Activated gamma-delta T cell treated with Interleukin-2 at 50 U/mL for 16 hours (primary cell): ENCODE measurements at places on chromosomes 11 and 22.

DNA sequence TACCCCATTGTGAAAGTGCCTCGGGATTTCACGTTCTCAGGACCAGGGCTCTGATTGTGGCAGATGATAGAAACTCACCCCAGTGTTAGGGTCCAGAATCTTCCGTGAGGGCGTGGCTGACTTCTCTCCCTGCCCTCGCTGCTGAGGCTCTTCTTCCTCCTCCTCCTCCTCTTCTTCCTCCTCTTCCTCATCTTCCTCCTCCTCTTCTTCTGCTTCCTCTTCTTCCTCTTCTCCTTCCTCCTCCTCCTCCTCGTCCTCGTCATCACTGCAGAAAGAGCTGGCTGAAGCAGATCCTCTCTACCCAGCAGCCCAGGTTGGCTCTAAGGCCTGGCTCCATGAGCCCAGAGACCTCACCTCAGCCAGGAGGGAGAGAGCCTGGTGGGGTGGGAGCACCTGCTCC lies 13.5 kb upstream of the CHADL start:
- DNase-seq, result no peak

DNA sequence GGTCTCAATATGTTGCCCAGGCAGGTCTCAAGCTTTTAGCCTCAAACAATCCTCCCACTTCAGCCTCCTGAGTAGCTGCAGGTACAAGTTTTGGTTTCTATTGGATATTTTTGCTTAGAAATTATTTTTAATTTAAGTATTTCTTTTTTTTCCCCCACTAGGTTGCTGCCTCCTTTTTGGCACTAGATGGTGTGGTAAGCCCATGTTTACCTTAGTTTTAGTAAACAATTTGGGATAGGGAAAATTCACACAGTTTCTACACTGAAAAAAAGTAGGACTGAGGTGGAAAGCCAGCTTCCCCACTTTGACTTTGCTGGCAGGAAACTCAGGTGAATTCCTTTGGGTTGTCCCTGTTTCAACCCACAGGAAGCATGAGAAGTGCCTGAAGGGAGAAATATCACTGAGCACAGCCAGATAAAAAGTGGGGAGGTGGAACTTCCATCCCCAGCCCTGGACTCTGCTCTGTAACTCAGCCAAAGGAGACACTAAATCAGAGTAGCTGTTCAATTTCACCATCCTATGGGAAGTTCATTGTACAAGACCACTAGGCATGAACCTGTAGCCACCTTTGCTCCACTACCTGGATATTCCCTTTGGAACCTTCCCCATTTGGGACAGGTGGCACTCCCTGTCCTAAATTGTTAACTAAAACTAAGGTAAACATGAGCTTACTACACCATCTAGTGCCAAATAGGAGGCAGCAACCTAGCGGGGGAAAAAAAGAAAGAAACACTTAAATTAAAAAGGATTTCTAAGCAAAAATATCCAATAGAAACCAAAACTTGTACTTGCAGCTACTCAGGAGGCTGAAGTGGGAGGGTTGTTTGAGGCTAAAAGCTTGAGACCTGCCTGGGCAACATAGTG lies 154.4 kb upstream of the FAT3 start:
- DNase-seq, result no peak

DNA sequence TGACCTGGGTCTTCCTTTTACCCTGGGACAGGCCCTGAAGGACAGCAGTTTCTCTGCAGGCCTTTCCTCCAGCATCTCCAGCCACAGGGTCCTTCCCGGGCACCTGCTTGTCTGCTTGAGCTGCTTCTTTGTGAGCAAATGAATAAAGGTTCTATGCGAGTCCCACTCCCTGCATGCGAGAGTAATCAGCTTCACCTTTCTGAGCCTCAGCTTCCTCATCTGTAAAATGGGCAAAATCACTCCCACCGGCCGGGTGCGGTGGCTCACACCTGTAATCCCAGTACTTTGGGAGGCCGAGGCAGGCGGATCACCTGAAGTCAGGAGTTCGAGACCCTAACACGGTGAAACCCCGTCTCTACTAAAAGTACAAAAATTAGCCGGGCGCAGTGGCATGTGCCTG lies 31.1 kb downstream of the IFT27 start:
- DNase-seq, result no peak

- peak; percentile 35 for DNase-seq
Observed at GRCh38 chr11:116930177-116930576, 92.8 kb upstream of the APOA1 start.

- DNase-seq, result no peak
Observed at GRCh38 chr11:3058753-3059664, 1.8 kb upstream of the CARS1 start.

GRCh38 chr11:127803755-127804154 lies 783.6 kb downstream of the ETS1 start:
- no peak for DNase-seq

DNA sequence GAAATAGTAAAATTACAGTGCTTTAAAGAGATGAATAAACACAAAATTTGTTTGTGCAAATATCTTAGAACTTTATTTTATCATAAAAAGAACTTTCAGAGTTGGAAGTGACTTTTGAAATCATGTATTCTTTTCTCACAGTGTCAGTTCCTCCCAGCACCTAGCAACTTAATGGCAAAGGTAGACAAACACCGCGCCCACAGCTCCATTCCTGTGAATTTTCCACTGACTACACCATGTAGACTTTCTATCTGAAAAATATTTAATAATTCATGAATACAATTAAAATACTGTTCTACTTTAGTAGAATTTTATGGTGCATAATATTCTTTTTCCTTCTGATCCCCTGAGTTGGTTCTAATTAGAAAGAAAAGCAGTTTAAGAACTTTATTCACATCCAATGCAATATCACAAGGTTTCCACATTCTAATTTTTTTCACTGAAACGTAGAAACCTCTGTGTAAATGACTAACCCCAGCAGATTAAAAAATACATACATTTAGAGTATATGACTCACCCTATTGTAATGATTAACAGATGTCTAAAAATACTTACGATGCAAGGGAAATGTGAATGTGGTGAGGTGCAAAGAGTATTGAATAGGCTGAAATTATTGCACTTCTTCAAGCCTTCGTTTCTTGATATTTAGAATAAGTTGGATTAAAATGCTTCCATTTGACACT lies 218.2 kb upstream of the CCDC179 start:
- DNase-seq, result no peak

DNA sequence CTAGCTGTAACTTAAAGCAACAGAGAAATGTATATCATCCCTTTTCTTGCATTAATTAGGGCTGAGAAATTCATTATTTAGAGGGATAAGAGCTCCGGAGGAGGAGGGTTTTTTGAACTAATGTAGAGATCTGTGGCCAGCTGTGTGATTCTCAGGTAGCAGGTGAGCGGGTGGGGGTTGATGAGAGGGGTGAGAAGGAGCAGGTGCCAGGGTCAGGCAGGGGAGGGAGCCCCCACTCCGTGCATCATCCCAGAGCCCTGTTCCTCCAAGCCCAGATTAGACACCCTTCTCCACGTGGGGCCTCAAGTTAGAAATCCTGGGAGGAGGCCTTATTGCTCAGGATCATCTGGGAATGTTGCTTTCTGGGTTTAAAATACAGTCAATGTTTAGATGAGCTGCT lies 24.9 kb downstream of the ZBTB16 start:
- DNase-seq, result no peak

DNA sequence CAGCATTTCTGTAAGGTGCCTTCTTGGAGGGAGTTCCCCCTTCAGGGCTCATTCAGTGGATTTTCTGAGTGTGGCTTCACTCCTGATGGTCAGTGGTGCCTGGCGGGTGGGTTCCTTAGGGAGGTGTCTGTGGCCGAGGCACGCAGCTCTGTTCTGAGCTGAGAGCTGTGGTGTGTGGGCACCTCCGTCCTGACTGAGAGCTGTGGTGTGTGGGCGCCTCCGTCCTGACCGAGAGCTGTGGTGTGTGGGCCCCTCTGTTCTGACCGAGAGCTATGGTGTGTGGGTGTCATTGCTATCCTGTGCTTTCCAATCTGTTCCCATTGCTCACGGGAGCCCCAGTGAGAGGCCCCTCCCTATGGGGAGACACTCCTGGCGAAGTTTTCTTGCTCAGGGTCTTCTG lies 39.8 kb downstream of the MUC6 start:
- no peak for DNase-seq
